ENCODE measurements at places on chromosomes 12 and 14.
A peak's percentile ranks its signal among the peaks of the same experiment; 100 is the strongest.

DNA sequence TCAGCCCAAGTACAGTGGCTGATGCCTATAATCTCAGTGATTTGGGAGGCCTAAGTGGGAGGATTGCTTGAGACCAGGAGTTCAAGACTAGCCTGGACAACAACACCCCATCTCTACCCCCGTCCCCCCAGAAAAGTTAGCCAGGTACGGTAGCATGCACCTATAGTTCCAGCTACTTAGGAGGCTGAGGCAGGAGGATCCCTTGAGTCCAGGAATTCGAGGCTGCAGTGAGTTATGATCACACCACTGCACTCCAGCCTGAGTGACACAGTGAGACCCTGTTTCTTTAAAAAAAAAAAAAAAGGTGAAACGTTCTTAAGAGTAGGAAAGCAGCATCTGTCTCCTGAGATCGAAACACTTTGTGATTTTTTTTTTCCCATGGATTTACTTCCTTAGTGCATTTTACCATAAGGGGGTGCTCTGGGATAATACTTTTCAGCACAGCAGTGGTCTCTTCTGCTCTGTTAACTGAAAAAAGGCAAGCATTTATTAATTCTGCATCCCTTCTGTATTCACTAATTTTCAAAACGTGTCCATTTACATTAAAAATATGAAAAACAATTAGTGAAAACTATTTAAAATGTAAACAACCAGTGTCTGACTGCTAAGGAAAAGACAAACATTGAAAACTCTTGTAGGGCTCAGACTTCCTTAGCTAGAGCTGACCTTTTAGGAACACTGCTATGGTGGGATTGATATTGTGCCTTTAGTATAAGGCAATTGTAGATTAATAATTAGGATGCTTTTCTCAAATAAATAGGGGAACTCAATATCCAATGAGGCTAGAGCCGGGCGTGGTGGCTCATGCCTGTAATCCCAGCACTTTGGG lies 31.2 kb upstream of the USP44 start:
- DNase-seq = no peak

DNA sequence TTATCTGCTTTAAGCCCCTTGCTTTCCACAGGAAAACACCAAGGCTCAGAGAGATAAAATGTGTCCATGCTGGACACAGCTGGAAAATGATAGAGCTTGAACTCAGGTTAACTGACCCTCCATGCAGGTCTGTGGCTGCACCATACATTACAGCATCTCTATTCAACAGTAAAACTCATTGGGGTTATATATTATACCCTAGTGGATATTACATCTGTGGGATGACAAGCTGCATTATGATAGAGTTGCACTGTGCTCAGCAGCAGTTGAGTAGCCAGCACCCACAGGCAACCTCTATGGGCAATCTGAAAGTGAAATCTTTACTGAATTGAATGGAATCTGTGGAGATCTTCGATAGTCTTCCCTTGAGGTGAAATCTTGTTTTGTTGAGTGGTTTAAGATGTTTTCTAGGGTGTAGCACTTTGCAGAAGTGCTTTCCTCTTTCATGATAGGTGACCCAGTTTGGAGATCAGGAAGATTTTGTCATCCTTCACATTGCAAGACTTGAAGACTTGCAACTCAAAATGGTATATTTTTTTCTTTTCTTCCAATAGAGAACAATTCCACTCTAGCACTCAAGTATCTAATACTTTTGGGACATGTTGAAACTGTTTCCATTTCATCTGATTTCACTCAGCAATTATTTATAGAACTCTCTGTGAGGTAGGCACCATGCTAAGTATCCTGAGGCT lies 389.2 kb downstream of the RAD51B start:
- DNase-seq = no peak

- DNase-seq = no peak
These were observed 160.6 kb downstream of the ANO4 start for GRCh38 chr12:100955139-100955538.

GRCh38 chr14:69079747-69080146 lies 73.2 kb downstream of the DCAF5 start:
- DNase-seq = no peak

- DNase-seq = no peak
These were observed 96.6 kb upstream of the PCED1B start for GRCh38 chr12:46982629-46983392.

DNA sequence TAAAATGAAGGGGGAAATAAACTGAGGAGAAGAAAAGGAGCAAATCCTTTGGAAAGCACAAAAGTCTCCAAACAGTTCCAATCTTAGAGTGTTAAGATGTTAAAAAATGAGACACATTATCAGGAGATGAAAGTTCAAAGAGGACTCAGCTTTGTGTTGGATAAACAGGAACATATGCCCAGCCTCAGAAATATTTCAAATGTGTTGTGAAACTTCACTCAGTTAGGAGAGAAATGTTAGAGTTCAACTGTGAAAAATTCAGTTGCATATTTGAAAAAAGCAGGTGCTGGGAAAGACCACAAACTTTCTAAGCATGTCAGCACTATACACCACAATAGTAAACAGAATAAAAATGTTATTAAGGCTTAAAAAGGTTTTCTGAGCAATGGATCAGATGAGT lies 136.8 kb upstream of the PRKD1 start:
- DNase-seq = no peak

DNA sequence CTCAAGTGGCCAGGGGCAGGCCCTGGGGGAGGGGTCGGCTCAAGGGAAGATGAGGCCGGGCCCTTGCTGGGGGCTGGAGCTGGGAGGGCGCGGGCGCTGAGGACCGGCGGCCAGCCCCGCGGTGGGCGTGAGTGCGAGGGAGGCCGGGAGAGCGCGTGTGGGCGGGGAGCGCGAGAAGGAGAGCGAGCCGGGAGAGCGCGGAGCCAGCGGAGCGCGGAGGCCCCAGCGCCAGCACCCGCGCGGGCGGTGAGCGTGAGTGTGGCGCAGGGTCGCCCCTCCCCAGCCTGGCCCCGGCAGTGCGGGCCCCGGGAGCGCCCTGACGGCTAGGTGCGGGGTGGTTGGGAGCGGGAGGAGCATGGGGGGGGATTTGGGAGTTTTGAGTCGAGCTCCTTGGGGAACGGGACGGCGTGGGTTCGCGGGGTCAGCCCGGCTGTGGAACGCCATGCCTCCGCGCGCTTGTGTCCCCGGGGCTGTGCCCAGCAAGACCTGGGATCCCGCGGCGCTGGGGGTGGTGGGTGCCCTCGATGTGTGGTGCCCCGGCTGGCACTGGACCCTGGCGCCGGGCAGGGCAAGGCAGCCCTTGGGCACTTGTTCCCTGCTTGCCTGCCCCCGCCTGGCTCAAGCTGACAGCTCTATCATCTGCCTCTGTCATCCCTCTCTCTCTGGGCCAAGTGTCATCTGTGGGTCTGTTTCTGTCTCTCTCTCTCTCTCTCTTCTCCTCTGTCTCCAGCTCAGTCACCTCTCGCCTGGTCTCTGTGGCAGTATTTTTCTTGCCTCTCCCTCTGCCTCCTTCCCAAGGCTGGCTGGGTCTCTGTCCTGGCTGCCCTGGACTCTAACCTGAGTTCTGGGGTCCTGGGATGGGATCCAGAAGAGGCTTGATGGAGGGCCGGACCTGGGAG lies at the start of gene LBHD2:
LBHD2 (plus strand) TSS at position 190 of the 899 bp plus-strand sequence. CDS start 1,803 bp downstream, outside the sequence.
- DNase-seq = no peak

DNA sequence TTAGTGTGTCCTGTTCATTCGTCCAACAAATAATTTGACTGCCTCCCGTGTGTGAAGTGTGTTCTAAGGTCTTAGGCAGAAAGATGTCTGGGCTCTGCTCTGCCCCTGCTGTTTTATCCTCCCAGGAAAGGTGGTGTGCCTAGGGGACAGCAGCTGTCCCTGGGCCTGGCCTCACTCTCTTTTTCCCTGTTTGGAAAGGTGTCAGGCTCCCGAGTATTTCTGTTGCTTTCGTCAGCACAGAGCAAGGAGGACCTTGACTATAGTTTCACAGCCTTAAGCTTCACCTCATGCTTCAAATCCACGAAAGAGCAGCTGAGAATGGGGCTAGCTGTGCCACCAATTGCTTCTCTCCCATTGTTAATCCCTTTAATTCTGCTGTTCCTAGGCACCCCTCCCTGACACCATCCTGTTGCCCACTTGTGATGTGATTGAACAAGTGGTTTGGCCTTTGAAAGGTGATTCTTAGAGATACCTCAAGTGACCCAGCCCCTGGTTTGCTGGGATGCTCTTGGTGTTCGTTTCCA lies 54.2 kb downstream of the TGFB3 start:
- DNase-seq = no peak

- no peak for DNase-seq
These were observed 64.5 kb downstream of the AACS start for GRCh38 chr12:125129591-125130255.

GRCh38 chr12:45939759-45940158 lies 50.6 kb downstream of the SCAF11 start:
- DNase-seq = no peak

GRCh38 chr12:96108321-96108720 lies 72.9 kb upstream of the LTA4H start:
- peak; percentile 9 for DNase-seq

- DNase-seq = no peak
These were observed 19.1 kb downstream of the ETV6 start for GRCh38 chr12:11668611-11669010.

Data from activated CD4-positive, alpha-beta T cell treated with anti-CD3 and anti-CD28 coated beads for 1 hour (primary cell).